Sigmoid colon (tissue), 7 donors: ENCODE measurements at places on chromosomes 13 and 19. TPM values are rescaled to one million over a fixed set of nuclear protein-coding genes. Genes with fewer than 3 reads are reported as not detected.

GRCh38 chr19:29879655-29879974 is 62.4 kb upstream of the URI1 start:
- H3K27ac ChIP-seq: no peak overlapping the region
- no peak overlapping the region for H3K4me3 ChIP-seq
- no peaks in the 10 kb centered on the region for H3K27me3 ChIP-seq
- no peaks in the 10 kb centered on the region for H3K4me1 ChIP-seq
- H3K36me3 ChIP-seq: no peaks in the 10 kb centered on the region

- no peaks in the 10 kb centered on the region for H3K27me3 ChIP-seq
- peak overlapping the region; percentile 75 for H3K27ac ChIP-seq
- H3K4me3 ChIP-seq: no peak overlapping the region
Observed at GRCh38 chr13:106496072-106496997, 39.1 kb downstream of the EFNB2 start.

DNA sequence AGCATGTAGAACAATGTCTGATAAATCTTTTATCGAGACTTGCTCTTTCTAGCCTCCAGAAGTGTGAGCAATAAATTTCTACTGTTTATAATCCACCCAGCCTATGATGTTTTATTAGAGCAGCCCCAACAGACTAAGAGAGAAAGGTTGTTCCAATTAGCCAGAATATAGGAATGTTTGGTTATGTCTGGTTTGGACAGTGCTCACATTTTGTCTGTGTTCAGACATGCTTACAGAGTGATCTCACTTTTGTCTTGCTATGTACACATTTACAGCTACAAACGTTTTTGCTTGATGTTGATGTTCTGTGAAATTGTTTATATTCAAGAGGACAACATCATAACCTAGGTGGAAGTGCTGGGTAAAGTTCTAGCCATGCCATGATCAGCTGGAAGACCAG is 18.0 kb upstream of the EVI5L start:
- H3K27ac ChIP-seq: no peak overlapping the region
- H3K4me1 ChIP-seq: no peaks in the 10 kb centered on the region
- H3K36me3 ChIP-seq: no peaks in the 10 kb centered on the region

DNA sequence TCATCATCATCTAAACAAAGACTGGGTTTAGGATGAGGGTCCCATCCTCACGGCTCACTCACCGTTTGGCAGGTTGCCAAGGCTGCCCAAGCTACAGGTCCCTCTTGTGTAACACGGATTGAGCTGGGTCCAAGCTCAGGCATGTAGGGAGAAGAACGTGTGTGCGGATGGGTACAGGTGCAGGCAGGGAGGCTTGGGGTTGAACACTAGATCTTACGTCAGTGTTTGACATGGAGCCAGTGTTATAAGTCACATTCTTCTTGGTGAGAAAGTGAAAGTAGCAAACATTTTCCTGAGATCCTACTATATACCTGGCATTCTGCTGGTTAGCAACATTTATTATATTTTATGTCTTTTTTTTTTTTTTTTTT is 136.8 kb upstream of the RNF113B start:
- H3K36me3 ChIP-seq: no peaks in the 10 kb centered on the region
- H3K4me3 ChIP-seq: no peak overlapping the region
- H3K27me3 ChIP-seq: no peaks in the 10 kb centered on the region
- H3K27ac ChIP-seq: peak overlapping the region; percentile 80
- DNase-seq: no peak

GRCh38 chr13:41500511-41500910 is 43.2 kb downstream of the RGCC start:
- no peak for DNase-seq
- no peak overlapping the region for H3K27ac ChIP-seq
- peaks cover 8% of the 10 kb centered on the region for H3K4me1 ChIP-seq
- no peaks in the 10 kb centered on the region for H3K27me3 ChIP-seq

The ZNF844 gene
- 12.5 TPM for total RNA-seq

DNA sequence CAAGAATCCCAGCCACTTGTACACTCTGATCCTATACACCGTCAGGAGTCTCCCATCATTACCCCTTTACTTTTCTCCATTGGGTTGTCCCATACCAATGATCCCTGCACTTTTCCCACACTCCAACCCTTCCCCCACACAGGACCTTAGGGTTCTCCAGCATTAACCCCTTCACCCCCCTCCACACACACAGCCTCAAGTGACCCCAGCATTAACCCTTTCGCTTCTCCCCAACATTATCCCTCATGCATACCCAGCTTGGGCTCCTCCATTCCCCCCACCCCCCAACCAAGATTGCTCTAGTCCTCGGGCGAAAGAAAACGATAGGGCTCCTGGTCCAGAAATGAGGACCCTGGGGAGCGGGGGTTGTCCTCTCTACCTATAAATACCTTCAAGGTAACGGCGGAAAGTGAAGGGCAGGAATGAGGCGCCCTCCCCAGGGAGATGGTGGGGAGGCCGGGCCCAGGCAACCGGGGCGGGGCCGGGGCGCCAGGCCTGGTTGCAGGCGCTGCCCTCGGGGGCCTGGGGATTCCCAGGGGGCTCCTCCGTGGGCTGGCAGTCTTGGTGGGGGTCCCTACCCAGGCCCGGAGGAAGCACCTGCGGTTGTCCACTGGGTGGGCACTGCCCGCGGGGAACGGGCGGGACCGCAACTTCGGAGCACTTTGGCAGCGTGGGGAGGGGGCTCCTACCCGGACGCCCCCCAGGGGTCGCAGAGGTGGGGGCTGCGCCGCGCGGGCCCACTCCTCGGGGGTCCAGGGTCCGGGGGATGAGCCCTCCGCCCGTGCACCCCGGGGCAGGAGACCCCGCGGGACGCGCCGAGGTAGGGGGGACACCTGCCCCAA is 757 bp downstream of the WIZ start:
- no peaks in the 10 kb centered on the region for H3K4me1 ChIP-seq
- peak overlapping the region; percentile 89 for H3K27ac ChIP-seq
- no peaks in the 10 kb centered on the region for H3K27me3 ChIP-seq
- H3K4me3 ChIP-seq: peak overlapping the region; percentile 76

The GRIK5 gene
- 8.4 TPM for total RNA-seq

The LGALS7 gene
- not detected for total RNA-seq
